RWPE2 (cell line): ENCODE measurements at places on chromosomes 7 and 10.

DNA sequence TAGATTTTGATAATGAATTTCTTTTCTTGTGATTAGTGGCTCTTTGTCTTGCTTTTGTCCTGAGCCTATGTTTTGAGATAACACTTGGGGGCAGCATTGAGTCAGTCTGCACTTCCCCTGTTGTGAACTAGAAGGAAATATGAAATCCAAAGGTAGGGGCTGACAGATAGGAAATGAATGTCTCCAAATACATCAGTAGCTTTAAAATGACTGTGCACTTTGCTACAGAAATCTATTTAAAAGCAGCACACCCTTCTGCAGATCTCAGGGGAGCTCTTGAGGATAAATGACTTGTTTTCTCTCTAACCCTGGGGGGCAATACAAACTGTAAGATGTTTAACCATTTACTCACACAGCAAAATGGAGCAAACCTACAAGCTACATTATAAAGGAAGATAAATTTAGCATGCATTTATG lies 176.0 kb upstream of the MYO3A start:
- DNase-seq, result no peak

DNA sequence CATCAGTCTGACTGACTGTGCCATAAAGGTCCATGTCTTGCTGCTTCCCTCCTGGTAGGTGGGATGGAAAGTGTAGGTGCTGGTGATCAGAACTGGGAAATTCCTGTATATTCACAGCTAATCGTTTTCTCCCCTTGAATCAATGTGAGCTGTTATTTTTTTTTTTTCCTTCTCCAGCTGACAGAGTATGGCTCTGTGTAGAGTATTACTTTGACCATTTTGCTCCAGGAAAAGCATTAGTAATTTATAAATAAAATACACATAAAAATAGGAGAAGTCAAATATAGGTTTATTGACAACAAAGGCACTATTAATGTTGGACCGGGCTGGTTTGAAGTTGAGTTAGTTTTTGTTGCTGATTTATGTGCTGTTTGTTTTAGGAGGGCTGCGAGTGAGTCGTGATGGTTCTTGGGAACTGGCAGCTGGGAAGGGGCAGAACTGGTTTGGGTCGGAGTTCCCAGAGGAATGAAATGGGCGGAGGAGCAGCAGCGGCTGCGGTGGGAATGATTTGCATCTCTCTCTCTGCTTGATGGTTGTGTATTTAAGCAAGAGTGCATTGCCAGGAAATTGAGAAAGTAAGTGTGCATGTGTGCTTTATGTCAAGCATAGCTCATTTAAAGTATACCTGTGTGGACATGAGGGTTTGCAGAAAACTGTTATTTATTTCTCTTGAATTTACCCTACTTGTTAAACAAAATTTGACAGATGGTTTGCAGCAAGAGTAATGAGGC lies 80.9 kb downstream of the LRMDA start:
- DNase-seq, result no peak

GRCh38 chr10:117360994-117361667 lies 14.1 kb downstream of the PDZD8 start:
- no peak for DNase-seq

DNA sequence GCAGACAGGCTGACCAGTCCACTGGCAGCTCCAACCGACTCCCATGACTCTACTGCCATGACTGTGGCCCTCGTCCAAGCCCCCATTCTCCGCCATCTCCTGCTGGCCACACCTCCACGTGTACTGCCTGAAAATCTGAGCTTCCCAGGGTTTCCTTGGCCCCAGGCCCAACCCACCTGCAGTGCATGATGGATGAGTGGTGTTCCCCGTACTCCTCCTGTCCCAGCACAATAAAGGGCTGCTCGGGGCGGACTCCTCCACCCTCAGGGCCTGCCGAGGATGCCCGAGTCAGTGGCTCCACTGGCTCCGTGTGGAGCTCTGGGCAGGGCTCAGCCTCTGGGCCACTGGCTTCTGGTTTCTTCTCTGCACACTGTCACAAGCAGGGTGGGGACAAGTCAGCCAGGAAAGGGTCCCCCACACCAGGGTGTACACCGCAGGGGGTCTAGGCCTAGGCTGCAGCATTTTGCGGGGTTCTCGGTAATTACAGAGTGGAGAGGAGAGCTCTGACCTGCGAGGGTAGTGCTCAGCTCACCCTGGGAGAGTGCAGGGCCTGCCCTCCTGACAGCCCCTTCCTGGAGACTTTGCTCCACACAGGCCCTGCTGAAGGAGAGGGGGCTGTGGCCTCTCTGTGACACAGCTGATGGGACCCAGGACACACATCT lies 15.2 kb downstream of the WDR91 start:
- no peak for DNase-seq

DNA sequence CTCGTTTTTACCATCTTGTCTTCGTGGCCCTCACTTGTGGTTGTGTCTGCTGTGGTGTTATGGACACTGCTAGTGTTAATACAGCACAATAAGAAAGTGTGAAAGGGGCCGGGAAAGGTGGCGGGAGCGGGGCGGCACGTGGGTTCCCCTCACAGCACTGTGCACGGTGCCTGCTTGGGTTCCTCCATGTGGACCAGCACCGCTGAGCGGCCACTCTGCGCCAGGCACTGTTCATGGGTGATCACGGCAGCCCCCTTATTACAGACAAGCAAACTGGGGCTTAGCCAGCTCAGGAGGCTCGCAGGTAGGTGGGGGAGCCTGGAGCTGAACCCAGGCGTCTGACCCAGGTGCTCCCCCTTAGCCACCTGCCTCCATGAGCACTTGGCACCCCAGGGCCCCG lies 12.2 kb downstream of the SUN1 start:
- DNase-seq, result no peak

- no peak for DNase-seq
Measured at GRCh38 chr10:26555719-26556368, 117.7 kb downstream of the APBB1IP start.

- DNase-seq, result no peak
Measured at GRCh38 chr10:91798649-91799611, 704 bp downstream of the TNKS2 start.

DNA sequence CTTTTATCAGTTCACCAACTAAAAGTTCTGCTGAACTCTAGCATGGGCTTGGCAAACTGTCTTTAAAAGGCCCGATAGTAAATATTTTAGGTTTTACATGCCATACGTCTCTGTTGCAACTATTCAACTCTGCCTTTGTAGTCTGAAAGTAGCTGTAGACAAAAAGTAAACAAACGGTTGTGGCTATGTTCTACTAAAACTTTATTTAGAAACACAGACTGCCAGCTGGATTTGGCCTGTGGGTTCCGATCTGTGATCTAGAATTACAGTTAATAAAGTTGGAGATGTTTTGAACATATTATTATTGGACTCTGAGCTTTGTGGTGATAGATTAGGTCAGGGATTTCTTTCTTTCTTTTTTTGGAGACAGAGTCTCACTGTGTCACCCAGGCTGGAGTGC lies 33.1 kb downstream of the VPS50 start:
- no peak for DNase-seq

DNA sequence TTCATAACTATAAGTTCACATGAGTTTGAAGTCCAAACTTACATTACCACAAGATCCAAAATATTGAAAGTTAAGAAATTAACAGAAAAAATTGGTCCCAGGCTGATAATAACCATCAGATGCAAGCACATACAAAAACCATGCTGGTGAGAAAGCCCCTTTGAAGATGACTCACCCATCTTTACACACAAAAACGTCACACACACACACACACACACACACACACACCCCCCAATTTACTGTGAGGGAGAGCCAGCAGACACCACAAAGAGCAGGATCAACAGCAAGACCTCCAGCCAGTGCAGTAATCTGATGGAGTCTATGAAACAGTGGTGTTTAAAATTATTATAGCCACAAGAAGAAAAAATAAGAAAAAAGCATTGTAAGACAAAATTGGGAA lies 50.1 kb upstream of the DRGX start:
- DNase-seq, result no peak

DNA sequence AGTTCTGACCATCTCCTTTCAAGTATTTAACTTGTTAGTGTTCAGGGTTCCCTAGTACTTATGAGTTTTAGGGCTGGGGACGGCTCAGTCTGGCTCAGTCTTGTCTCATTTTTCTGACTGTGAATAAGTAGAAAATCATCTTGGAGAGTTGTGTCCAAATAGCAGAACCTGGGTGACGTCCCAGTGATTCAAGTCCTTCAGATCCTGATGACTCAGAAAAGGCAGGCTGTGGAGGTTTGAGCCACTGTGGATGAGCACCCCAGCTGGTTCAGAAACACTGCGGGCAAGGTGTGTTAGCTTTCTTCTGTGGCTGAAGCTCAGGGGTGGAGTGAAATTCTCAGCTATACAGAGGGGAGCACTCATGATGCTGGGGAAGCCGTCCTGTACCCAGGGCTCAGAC lies 154.4 kb upstream of the NPY start:
- peak; percentile 65 for DNase-seq

- no peak for DNase-seq
Measured at GRCh38 chr10:14243221-14243620, 87.5 kb downstream of the FRMD4A start.

DNA sequence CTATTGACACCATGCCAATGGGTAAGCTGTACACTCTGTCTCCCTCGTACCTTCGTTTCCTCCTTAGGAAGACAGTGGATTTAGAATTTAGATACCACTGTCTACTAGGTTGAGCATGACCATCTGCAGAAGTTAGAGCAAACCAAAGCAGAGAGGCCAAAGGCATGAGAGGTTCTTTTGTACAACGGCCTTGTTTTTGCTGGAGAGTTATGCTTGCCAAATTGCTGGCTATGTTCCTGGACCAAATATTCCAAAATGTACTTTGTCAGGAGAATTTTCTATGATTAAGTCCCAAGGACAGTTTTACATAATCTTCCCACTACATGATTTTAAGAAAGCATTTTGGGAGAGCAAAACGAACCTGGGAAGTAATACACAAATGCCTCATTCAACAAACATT lies 47.9 kb upstream of the PLCE1 start:
- DNase-seq, result no peak

GRCh38 chr7:24102988-24103387 lies 181.0 kb upstream of the NPY start:
- no peak for DNase-seq

- DNase-seq, result no peak
Measured at GRCh38 chr10:6416892-6417512, 163.1 kb downstream of the PRKCQ start.

DNA sequence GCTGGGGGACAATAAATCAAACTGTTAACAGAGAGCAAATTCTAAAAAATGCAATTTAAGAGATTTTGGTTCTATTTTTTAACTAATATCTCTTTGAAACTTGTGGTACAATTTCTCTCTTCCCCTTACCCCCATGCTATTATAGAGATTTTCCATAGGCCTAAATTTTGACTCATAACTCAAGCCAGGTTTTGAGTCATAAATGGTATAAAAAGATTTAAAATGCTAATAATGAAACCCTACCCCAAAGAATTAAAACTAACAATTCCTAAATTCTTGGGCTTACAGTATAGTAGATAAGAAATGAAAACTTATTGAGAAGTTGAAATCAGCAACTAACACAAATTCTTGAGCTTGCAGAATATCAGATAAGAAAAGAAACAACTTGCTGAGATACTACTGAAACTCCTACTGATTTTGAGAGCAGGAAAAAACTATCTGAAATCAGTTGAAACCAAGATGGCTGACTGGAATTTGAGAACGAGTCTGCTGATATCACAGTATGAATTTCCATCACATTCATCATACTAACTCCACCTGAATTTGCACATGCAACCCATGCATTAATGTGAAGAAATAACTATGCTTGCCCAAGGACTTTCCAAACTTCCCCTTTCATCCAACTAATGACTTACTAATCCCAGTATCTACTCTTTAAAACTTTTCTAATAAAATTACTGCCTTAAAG lies 36.3 kb downstream of the POT1 start:
- no peak for DNase-seq

GRCh38 chr7:1175967-1176851 lies 16.2 kb upstream of the ZFAND2A start:
- DNase-seq, result no peak

DNA sequence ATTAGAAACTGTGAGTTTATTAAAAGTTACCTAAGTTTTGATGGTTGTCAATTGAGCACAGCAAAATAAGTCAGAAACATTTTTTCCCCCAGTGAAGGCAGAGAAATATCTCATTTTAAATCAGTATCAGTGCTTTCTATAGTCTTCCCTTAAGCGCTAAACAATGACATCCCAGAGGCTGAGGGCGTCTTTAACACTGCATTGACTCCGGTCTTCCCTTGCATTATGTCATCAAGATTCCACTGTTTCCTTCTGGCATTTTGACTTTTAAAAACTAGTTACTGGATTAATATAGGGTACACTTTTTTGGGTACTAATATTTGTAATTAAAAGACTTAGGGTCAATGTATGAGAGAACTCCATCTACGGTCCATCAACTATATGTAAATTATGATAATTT lies 3.9 kb downstream of the GLUD1 start:
- no peak for DNase-seq

DNA sequence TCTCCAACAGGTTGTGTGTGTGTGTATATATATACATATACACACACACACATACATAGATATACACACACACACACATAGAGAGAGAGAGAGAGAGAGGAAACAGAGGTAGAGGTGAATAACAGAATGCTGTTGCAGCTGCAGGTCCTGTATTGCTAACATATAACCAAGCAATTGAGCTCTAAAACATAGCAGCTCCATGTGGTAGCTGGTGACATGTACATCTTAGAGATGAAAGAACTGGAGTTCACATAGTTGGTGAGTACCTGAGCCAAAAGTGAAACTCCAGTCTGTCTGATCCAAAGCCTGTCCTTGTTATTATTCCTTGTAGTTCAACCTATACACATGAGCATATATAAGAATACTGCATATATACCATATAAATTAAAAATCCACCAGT lies 152.9 kb upstream of the CSTF2T start:
- DNase-seq, result no peak

GRCh38 chr10:132845041-132845551 lies 59.1 kb upstream of the NKX6-2 start:
- DNase-seq, result peak; percentile 49

DNA sequence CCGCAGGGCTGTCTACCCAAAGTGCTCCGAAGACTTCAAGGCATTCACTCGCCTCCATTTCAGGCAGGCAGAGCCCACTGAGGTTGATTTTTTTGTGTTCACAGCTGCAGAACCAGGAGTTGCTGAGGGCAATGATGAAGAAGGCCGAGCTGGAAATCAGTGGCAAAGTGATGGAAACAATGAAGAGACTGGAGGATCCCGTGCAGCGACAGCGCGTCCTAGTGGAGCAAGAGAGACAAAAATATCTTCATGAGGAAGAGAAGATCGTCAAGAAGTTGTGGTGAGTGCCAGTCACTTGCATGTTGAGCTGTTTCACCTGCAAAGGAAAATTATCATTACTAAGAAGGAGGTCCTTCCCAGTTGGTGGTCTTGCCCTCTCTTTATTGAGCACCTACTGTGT lies 210.5 kb downstream of the ARHGAP21 start:
- no peak for DNase-seq
